ENCODE measurements at places on chromosomes 11 and 22.

DNA sequence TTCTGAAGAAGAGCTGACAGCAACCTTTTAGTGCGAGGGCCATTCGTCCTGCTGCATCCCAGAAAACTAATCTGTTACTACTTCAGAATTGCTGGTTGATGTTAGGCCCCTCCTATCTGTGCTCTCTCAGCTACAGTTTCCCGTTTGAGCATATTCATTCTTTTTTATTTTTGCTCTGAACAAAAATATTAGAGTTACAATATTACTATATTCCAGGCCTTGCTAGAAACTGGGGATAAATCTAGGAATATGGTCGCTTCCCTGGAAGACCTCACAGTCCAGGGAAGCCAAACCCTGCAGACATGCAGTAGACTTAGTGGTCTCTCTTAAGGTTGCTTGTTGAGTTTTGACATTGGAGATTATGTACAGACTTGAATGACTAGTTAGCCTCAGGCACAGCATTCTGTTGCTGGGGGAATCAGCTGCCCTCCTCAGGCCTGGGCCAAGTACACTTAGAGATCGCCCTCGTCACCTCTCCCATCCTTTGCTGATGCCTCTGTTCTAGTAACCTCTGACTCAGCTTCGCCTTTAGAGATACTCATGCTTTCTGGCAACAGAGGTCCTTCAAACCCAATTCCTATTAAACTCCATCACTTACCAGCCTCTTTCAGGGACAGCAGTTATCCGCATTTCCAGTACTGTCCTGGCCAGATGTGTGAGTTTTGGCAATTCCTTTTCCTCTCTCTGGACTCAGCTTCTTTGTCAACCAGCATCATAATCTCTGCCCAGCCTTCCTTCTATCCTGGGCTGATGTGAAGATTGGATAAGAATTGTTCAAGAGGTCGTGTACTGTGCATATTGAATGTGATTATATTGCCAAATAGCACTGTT is 698 bp upstream of the ANAPC15 start:
- no peak for DNase-seq

DNA sequence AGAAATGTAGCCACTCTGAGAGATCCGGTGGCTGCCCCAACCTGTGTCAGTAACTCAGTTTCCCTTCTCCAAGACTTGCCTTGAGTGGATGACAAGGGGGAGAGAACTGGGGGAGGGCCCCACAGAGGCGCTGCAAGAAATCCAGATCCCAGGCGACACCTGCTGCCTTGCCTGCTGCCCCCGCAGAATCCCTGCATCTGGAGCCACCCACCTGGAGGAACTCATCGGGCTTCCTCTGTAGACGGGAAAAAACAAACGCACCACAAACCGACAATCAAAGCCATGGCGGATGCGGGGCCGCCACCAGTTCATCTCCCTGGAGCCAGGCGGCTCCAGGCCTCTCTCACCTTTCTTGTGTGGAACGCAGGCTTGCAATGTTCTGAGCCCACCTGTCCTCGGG is 40.2 kb downstream of the MACROD1 start:
- DNase-seq = peak; percentile 53

DNA sequence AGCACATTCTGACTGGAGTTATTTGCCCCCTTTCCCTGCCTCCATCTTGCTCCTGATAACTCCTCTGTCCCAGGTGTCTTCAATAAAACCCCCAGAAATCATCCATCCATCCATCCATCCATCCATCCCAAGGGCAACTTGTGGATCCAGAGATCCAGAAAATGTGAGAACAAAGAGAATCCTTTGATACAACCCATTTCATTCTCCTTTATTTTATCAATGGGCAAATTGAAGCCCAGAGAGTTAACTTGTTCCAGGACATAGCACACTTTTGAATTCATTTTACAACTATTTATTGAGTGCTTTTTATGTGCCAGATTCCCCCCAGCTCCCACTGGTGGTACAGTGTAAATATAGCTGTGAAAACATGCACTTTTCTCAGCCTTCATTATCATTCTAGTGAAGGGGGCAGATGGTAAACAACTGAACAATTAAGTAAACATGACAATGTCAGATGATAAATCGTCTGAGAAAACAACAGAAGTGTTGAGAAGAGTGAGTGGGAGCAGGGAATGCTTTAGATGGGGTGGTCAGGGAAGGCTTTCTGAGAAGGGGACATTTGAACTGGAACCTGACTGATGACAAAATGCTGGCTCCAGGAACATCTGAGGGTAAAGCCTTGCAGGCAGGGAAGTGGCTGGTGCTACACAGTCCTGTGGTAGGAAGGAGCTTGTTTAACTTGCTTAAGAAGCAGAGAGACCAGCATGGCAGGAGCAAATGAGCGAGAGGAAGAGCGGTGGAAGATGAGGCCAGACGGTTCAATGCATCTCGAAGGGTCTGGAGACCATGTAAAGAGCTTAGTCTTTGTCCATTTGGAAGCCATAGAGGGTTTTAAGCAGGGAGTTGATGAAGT is 80.0 kb upstream of the TIMP3 start:
- DNase-seq = no peak

DNA sequence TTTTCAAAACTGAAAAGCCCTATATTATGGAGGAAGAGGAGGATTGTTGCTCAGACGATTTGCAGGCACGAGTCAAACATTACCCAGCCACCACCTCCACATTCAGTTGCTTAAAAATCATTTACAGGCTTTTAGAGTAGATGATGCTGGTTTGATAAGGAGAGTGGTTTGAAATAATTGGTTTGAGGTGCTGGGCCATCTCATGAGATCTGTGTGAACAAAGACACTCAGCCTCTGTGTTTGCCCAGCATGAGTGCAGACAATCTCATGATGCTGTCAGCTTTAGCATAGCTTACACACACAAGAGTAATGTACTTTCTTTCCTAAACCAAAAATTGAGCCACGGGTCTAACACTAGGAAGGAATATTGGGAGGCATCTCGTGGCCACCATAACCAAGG is 4.3 kb downstream of the SLC43A3 start:
- DNase-seq = no peak

DNA sequence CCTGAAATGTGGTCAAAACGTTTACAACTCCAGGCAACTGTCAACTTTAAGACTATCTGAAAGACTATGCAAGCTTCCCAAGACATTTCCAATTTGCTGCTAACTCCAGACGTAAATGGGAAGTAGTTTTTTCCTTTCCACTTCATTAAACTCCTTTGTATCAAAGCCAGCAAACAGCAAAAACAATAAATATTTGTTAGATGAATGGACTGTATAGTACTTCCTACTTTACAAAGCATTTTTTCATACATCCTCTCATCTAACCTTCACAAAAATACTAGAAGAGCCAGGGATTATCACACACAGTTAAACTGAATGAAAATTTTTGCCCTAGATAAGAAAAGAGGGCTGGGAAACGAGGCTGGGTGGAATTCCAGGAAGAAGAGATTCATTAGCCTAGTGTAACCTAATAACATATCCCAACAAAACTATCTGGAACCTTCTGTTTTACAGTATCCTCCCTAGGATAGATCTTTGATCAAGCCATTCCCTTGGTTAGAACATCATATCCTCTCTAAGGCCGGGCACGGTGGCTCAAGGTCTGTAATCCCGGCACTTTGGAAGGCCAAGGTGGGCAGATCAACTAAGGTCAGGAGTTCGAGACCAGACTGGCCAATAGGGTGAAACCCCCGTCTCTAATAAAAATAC is 10.4 kb downstream of the NUP98 start:
- no peak for DNase-seq

GRCh38 chr11:12762696-12763324 is 88.6 kb downstream of the TEAD1 start:
- no peak for DNase-seq

- no peak for DNase-seq
These were observed 12.3 kb upstream of the ASRGL1 start for GRCh38 chr11:62324731-62325556.

GRCh38 chr11:86365546-86365945 is 9.1 kb upstream of the CCDC81 start:
- no peak for DNase-seq

DNA sequence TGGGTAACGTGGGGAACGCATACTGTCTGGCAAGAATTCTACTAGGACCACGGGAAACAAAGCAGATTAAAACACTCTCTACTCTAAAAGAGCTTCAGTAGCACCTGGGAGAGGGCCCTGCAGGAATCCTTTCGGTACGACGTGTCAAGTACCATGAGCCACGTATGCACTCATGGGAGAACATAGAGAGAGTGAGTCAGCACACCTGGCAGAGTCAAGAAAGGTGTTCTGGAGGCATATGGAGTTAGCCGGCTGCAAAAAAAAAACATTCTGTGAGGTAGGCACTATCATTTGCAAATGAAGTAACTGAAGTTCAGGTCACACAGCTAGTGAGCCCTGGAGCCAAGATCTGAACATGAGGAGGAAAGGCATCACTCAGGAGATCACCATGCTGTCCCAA is 71.1 kb upstream of the BID start:
- DNase-seq = no peak

DNA sequence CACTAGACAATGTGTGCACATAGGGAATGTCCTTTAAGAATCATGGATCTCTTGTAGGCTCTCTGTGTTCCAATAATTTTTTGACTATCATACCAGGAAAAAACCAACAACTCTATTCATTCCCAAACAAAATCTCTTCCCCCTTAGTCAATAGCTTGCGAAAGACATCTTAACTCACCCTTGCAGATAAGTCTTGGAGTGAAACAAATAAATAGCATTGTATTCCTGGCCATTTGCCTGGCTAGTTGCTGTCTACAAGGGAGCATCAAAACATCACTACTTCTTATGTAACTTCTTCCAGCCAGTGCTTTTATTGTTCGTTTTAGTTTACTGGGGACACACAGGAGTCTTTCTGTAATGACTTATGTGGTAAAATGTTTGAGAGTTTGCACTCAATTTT is 29.4 kb downstream of the SCN3B start:
- DNase-seq = no peak

- DNase-seq = no peak
These were observed 11.8 kb downstream of the CASP4 start for GRCh38 chr11:104956528-104956927.

GRCh38 chr22:39343259-39344045 is 6.3 kb upstream of the SYNGR1 start:
- peak; percentile 61 for DNase-seq

DNA sequence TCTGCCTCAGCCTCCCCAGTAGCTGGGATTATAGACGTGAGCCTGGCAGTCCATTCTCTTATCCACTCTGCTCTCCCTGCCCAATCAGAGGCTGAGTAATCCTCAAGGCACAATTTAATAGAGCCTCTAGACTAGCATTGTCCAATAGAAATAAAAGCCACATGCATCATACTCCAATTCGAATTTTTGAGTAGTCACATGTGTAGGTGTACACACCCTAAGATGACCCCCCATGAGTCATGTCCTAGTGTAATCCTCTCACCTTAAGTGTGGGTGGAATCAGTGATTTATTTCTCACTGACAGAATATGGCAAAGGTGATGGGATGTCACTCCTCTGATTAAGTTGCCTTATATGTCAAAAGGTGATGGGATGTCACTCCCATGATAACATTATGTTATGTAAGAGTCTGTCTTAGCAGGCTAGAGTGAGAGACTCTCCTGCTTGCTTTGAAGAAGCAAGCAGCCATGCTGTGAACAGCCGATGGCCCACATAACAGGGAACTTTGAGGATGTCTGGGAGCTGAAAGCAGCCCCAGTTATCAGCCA is 61.3 kb downstream of the MN1 start:
- DNase-seq = no peak

DNA sequence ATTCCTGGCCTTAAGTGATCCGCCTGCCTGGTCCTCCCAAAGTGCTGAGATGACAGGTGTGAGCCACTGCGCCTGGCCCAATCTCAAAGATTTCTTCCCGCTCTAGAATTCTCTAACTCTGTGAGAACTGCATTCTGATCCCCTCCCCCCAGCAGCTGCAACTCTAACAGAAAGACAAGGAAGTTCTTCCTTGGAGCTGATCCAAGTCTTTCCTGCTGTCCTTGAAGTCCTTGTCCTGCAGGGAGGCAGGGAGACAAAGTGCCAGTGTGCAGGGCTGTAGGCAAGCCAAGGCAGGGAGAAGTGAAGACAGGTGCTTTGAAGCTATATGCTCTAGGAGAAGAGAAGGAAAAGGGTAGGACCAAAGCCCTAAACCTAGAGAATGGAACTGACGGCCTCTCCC is 9.5 kb upstream of the GGA1 start:
- no peak for DNase-seq

- no peak for DNase-seq
These were observed 111.9 kb downstream of the MED15 start for GRCh38 chr22:20619045-20619892.

GRCh38 chr11:74650498-74650897 is 58.1 kb downstream of the POLD3 start:
- DNase-seq = no peak

DNA sequence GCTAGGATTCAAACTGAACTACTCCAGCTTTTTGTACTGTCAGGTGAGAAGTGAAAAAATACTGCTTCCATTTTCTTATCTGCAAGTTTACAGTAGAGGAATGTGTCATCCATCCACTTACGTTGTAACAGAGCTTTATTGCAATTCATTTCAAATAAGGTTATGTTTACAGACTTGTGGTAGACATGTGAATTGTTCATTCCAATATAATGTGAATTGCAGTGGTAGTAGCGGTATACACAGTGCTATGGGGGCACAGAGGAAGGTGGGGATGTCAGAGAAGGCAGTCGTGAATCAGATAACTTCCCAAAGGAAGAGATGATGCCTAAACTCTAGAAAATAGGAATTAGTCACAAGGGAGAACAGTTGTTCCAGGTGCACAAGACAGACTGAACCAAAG is 42.5 kb downstream of the CEP57 start:
- no peak for DNase-seq

GRCh38 chr11:61628662-61628970 is 47.7 kb upstream of the SYT7 start:
- DNase-seq = no peak

DNA sequence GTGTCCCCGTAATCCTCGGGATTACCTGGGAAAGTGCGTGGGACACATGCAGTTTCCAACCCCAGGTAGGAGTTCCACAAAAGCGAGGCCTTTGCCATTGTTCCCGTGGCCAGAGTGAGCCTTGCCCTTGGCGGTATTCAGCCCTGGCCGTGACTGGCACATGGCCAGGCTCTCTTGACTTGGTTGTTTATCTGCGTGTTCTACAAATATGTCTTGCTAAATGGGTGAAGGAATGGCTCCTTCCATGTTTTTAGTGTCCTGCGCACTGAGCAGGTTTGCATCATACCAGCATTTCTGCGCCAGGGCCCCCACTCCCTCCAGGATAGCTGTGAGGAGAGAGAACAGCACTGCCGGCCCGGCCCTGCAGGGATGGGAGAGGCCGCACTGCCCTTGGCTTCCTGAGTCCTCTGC is 20.0 kb downstream of the POLR3H start:
- no peak for DNase-seq

- DNase-seq = no peak
These were observed 12.2 kb downstream of the PHLDB1 start for GRCh38 chr11:118619444-118620197.

DNA sequence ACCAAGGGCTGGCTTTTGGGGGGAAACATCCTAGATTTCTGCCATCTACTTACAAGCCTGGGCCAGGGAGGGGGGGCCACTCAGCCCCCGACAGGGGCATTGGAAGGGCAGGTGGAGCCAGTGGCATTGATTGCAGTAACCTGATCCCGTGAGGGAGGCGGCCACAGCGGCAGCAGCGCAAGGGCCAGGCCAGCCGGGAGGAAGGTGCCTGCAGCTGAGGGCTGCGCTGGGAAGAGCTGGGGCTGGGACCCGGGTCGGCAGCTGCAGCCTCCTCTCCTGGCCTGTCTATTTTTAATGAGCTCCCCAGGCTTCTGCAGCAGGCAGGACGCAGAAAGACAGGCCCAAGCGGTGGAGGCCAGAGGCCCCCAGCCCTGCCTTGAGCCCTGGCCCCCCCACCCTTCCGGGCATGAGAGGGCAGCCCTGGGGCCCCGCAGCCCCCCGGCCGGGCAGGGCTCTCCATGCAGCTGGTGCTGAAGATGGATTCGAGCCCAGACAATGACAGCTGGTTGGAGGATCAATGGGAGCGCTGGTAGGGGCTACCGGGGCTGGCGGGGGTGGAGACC is 10.6 kb downstream of the FREY1 start:
- no peak for DNase-seq

Data from putamen (tissue), 1 donor.